ENCODE measurements at places on chromosomes 1 and 21.

- H3K4me1 ChIP-seq = no peaks in the 10 kb centered on the region
- no peak overlapping the region for H3K4me3 ChIP-seq
- no peaks in the 10 kb centered on the region for H3K27me3 ChIP-seq
- DNase-seq = no peak
Observed at GRCh38 chr1:97608272-97608671, 312.6 kb downstream of the DPYD start.

DNA sequence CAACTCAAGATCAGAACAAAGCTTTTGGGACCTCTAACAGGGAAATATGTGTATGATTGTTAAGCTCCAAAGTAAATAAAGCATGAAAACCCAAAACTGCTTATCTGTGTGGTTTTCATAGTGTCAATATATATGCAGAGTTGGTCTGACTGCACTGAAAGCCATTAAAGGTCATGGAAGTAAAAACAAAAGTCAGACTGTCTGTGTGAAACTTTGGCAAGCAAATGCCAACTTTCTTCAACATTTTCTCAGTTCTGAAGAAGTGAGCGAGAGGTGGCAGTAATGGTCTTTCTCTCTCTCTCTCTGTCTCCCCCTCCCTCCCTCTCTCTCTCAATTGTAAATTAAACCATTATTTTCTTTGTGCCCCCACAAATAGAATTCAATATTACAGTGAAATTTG, 100.1 kb upstream of the S1PR1 start:
- H3K4me1 ChIP-seq = peaks cover 67% of the 10 kb centered on the region
- peak overlapping the region; percentile 83 for H3K27ac ChIP-seq
- H3K4me3 ChIP-seq = peak overlapping the region; percentile 42
- DNase-seq = peak; percentile 56
- H3K27me3 ChIP-seq = no peaks in the 10 kb centered on the region

- DNase-seq = peak; percentile 4
- peaks cover 72% of the 10 kb centered on the region for H3K36me3 ChIP-seq
- H3K27ac ChIP-seq = peak overlapping the region; percentile 21
- H3K27me3 ChIP-seq = no peaks in the 10 kb centered on the region
- peaks cover 54% of the 10 kb centered on the region for H3K4me1 ChIP-seq
Observed at GRCh38 chr1:23337869-23338268, 6.2 kb downstream of the HNRNPR start.

- DNase-seq = peak; percentile 36
- peak overlapping the region; percentile 44 for H3K27ac ChIP-seq
- no peaks in the 10 kb centered on the region for H3K27me3 ChIP-seq
- H3K4me1 ChIP-seq = peaks cover 68% of the 10 kb centered on the region
- peak overlapping the region; percentile 27 for H3K4me3 ChIP-seq
- peaks cover 39% of the 10 kb centered on the region for H3K36me3 ChIP-seq
Observed at GRCh38 chr1:24540906-24541710, 14.8 kb upstream of the NCMAP start.

DNA sequence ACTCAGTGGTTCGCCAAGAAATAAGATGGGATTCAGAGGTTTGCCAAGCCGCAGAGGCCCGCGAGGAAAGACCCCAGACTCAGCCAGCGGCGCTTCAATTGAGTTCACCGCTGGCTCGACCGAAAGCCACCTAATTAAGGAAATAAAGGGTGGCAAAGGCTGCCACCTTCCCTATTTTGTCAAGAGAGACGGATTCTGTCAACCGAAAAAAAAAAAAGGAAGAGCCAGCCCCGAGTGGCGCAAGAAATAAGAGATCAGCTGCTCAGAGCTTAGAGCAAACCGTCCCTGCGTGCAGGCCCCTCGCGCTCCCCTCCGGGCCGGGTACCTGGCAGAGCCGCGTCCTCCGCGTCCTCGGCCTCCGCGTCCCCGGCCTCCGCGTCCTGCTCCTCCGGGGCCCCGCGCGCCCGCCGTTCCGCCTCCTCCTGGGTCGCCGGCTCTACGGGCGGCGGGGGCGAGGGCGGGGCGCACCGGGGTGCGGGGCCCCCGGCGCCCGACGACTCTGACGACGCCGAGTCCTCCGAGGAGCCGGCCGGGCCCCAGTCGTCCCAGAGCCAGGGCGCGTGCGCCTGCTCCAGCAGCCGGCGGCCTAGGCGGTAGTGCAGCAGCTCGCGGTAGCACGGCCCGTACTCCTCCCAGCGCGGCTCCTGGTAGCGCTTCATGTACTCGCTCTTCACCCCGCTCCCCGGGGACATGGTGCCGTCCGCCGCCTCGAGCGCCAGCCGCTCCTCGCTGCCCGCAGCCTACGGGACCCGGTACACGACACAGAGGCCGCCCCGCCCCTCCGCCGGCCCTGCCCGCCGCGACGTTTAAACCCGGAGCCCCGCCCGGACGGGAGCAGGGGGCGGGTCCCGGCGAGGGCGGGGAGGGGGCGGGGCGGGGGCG, 832 bp downstream of the CCSAP start:
- peaks cover 48% of the 10 kb centered on the region for H3K4me1 ChIP-seq
- peak overlapping the region; percentile 78 for H3K27ac ChIP-seq
- H3K27me3 ChIP-seq = peaks cover 15% of the 10 kb centered on the region
- DNase-seq = peak; percentile 84
- H3K36me3 ChIP-seq = peaks cover 22% of the 10 kb centered on the region

DNA sequence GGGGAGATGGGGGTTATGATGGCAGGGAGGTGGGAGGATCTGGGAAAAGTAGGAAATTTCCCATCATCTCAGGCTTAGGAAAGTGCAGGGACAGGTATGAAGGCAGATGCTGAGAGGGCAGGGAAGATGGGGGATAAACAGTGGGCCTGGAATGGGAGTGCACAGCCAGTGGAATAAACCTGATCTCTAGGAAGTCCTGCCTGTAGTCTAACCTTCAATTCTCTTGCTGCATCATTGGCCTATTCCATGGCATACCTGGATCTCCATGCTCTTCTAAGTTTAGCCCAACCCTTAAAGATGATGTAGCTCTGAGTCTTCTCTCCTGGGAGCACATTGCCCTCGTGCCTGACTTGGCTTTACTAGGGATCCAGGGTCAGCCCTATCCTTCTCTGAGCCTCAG, 2.7 kb downstream of the BCAN start:
- DNase-seq = no peak
- H3K4me3 ChIP-seq = no peak overlapping the region
- H3K36me3 ChIP-seq = no peaks in the 10 kb centered on the region
- H3K4me1 ChIP-seq = peaks cover 37% of the 10 kb centered on the region
- H3K27me3 ChIP-seq = peaks cover 81% of the 10 kb centered on the region
- H3K27ac ChIP-seq = no peak overlapping the region

DNA sequence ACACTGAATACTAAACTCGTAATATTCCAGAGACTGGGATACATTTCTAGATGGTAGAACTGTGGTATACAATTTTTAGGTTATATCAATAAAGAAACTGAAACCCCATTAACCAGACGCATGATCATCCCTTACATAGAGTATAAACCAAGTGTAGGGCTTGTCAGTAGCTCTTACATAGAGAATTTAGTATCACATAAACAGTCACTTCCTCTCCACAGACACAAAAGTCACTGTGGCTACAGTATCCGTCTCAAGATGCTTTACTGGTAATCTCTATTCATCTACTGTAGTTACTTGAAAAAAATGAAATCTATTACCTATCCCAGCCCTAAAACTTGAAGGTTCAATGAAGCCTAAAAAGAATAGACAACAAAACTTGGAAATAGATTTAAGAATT, 252.3 kb upstream of the TMPRSS15 start:
- no peaks in the 10 kb centered on the region for H3K27me3 ChIP-seq
- DNase-seq = no peak
- no peak overlapping the region for H3K4me3 ChIP-seq
- H3K36me3 ChIP-seq = no peaks in the 10 kb centered on the region

GRCh38 chr1:90728502-90729287, 11.6 kb upstream of the BARHL2 start:
- peaks cover 44% of the 10 kb centered on the region for H3K4me1 ChIP-seq
- peaks cover 23% of the 10 kb centered on the region for H3K36me3 ChIP-seq
- no peak for DNase-seq
- H3K4me3 ChIP-seq = peak overlapping the region; percentile 37

GRCh38 chr21:27359141-27359540, 392.3 kb upstream of the ADAMTS5 start:
- no peaks in the 10 kb centered on the region for H3K27me3 ChIP-seq
- no peak overlapping the region for H3K27ac ChIP-seq
- DNase-seq = no peak
- H3K4me1 ChIP-seq = no peaks in the 10 kb centered on the region
- H3K4me3 ChIP-seq = no peak overlapping the region
- H3K36me3 ChIP-seq = no peaks in the 10 kb centered on the region

- no peaks in the 10 kb centered on the region for H3K27me3 ChIP-seq
- DNase-seq = no peak
- H3K36me3 ChIP-seq = peaks cover 70% of the 10 kb centered on the region
- peaks cover 18% of the 10 kb centered on the region for H3K4me1 ChIP-seq
Observed at GRCh38 chr21:46439906-46440305, 18.8 kb upstream of the DIP2A start.

GRCh38 chr1:92441697-92442342, 44.9 kb downstream of the GFI1 start:
- no peak for DNase-seq
- no peak overlapping the region for H3K4me3 ChIP-seq
- H3K27me3 ChIP-seq = peaks cover 8% of the 10 kb centered on the region
- no peak overlapping the region for H3K27ac ChIP-seq

DNA sequence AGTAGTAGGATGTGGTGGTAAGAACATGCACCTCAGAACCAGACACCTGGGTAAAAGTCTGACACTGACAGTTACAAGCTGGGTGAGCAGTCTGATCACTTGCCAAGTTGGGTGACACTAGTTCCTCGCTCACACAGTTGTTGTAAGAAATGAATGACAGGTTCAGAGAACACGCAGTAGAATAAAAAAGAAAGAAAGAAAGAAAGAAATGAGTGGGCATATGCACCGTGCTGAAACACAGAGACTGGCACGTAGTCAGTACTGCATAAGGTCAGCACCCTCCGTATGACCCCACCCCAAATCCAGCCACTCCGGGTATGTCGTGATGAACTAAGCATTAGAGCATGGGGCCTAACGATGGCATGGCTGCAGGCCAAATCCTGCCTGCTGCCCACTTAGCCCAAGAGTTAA, 90.6 kb downstream of the GLUL start:
- H3K27ac ChIP-seq = no peak overlapping the region
- no peaks in the 10 kb centered on the region for H3K27me3 ChIP-seq
- peaks cover 21% of the 10 kb centered on the region for H3K4me1 ChIP-seq

DNA sequence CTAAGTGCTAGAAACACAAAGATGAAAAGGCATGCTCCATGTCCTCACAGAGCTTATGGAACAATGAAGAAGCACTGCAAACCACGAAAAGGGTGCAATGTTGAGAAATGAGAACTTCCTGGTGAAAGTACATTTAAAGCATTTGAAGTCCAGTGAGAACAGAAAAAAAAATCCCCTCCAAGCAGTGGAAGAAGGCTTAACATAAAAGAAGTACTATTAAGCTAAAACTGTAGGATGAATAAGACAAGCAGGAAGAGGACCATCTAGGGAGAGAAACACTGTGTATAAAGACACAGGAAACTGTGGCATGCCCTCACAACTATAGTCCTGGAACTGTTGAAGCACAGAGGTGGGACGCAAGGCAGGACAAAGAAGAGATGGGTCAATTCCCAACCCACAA, 10.0 kb downstream of the TP53BP2 start:
- H3K4me1 ChIP-seq = peaks cover 32% of the 10 kb centered on the region
- H3K27me3 ChIP-seq = no peaks in the 10 kb centered on the region
- DNase-seq = no peak
- peaks cover 3% of the 10 kb centered on the region for H3K36me3 ChIP-seq
- no peak overlapping the region for H3K4me3 ChIP-seq

DNA sequence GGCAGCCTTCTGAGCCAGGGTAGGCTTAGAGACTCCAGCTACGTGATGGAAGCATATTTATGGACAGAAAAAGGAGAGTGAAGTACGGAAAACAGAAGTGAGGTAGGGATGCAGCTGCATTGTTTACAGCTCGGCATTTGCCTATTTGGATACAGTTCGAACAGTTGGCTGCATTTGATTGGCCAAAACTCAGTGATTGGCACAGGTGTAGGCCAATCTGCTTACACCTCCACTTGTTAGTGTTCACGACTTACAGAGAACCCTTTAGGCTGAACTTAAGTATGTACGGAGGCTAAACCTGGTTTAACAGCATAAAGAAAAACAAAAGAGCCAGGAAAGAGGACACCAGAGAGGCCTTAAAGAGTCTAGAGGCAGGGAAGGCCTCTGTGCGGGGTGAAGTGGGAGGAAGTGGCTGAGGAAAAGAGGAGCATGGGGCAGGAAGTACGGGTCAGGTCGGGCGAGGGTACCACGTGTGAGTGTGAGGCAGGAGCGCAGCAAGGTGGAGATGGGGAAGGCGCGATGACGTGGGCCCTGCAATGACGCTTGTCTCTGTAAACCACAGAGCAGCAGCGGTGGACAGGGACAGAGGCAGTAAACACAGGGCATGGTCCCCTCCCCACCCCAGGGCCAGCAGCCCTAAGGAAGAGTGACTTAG, 32.0 kb downstream of the RSPH1 start:
- H3K4me3 ChIP-seq = peak overlapping the region; percentile 52
- peak; percentile 79 for DNase-seq
- peaks cover 4% of the 10 kb centered on the region for H3K27me3 ChIP-seq
- H3K27ac ChIP-seq = peak overlapping the region; percentile 94
- peaks cover 75% of the 10 kb centered on the region for H3K4me1 ChIP-seq
- peaks cover 4% of the 10 kb centered on the region for H3K36me3 ChIP-seq

- H3K4me1 ChIP-seq = no peaks in the 10 kb centered on the region
- no peak overlapping the region for H3K27ac ChIP-seq
- no peaks in the 10 kb centered on the region for H3K36me3 ChIP-seq
- peaks cover 4% of the 10 kb centered on the region for H3K27me3 ChIP-seq
Observed at GRCh38 chr1:171160639-171161354, 24.3 kb upstream of the FMO2 start.
